Nasal cavity respiratory epithelium epithelial cell of viscerocranial mucosa (primary cell): ENCODE measurements at places on chromosomes 11 and 22. TPM values are rescaled to one million over a fixed set of nuclear protein-coding genes. Genes with fewer than 3 reads are reported as not detected.

Gene OR52E5
- total RNA-seq, result not detected in 2 replicates

Gene TPCN2
- 4.8 and 7.5 TPM in 2 replicates for total RNA-seq

Gene UCP2
- 0.34 and 3.3 TPM in 2 replicates for total RNA-seq

Gene MFNG
- 2.1 and 2.7 TPM in 2 replicates for total RNA-seq

Gene SYCE3
- 0.28 TPM in 1 of 2 replicates, not detected in the other for total RNA-seq

Gene SOX6
- total RNA-seq, result 2.5 and 3.1 TPM in 2 replicates

Gene CHRM1
- total RNA-seq, result not detected in 2 replicates

Gene ZNF195
- total RNA-seq, result 15.7 and 39.2 TPM in 2 replicates

Gene INS
- total RNA-seq, result not detected in 2 replicates

Gene ADAMTS15
- total RNA-seq, result 0.28 TPM in 1 of 2 replicates, not detected in the other

Gene OR52I2
- not detected in 2 replicates for total RNA-seq

Gene CHRM4
- total RNA-seq, result under 0.01 TPM in 1 of 2 replicates, not detected in the other

Gene GDPD4
- total RNA-seq, result not detected in 2 replicates

Gene SLCO2B1
- not detected in 2 replicates for total RNA-seq

Gene SHANK3
- total RNA-seq, result 1.4 and 6.3 TPM in 2 replicates

Gene MICALL1
- total RNA-seq, result 231 and 366 TPM in 2 replicates

Gene OR10A5
- total RNA-seq, result not detected in 2 replicates

Gene E2F8
- total RNA-seq, result under 0.01 and 0.14 TPM in 2 replicates

Gene VSIG10L2
- under 0.01 and 0.14 TPM in 2 replicates for total RNA-seq

Gene CSRP3
- total RNA-seq, result not detected in 2 replicates

Gene DEUP1
- total RNA-seq, result under 0.01 and 0.14 TPM in 2 replicates

Gene ARFGAP3
- 70.7 and 113 TPM in 2 replicates for total RNA-seq

Gene FOLR1
- 4.7 TPM in 1 of 2 replicates, not detected in the other for total RNA-seq

Gene INPP5J
- total RNA-seq, result 0.34 and 1.1 TPM in 2 replicates

Gene OR6A2
- total RNA-seq, result under 0.01 and 0.14 TPM in 2 replicates

Gene GLB1L3
- total RNA-seq, result 1.3 and 3.8 TPM in 2 replicates

Gene TMEM191B
- total RNA-seq, result 0.28 and 0.68 TPM in 2 replicates

Gene OR6T1
- under 0.01 TPM in 1 of 2 replicates, not detected in the other for total RNA-seq

Gene WT1
- 0.50 TPM in 1 of 2 replicates, not detected in the other for total RNA-seq

Gene UCP3
- 0.93 TPM in 1 of 2 replicates, not detected in the other for total RNA-seq

Gene CYP2R1
- total RNA-seq, result 30.4 and 33.3 TPM in 2 replicates

Gene MSANTD4
- total RNA-seq, result 31.1 and 38.1 TPM in 2 replicates

Gene PRPF19
- 38.3 and 76.7 TPM in 2 replicates for total RNA-seq

Gene CHRNA10
- 0.34 and 1.00 TPM in 2 replicates for total RNA-seq

Gene ACR
- total RNA-seq, result under 0.01 and 0.14 TPM in 2 replicates

Gene SPDYC
- total RNA-seq, result not detected in 2 replicates

Gene FADD
- 27.7 and 32.5 TPM in 2 replicates for total RNA-seq

Gene CD248
- 0.68 and 1.2 TPM in 2 replicates for total RNA-seq

Gene DEFB131B
- total RNA-seq, result not detected in 2 replicates

Gene HBD
- not detected in 2 replicates for total RNA-seq

Gene C11orf21
- not detected in 2 replicates for total RNA-seq

Gene OR5B21
- not detected in 2 replicates for total RNA-seq

Gene MYRF
- under 0.01 and 0.93 TPM in 2 replicates for total RNA-seq

Gene CDC42EP2
- 3.8 and 6.0 TPM in 2 replicates for total RNA-seq

Gene SLC7A4
- 0.68 and 5.3 TPM in 2 replicates for total RNA-seq

Gene LMO2
- total RNA-seq, result 0.34 and 0.93 TPM in 2 replicates

Gene OR10D3
- total RNA-seq, result not detected in 2 replicates

Gene OR52M1
- total RNA-seq, result not detected in 2 replicates

Gene DDIAS
- total RNA-seq, result 0.34 and 0.57 TPM in 2 replicates

Gene NLRP6
- not detected in 2 replicates for total RNA-seq

Gene OR5T1
- total RNA-seq, result not detected in 2 replicates

Gene MARK2
- 19.5 and 44.6 TPM in 2 replicates for total RNA-seq

Gene BTBD18
- not detected in 2 replicates for total RNA-seq

Gene CBX7
- total RNA-seq, result 2.4 and 3.9 TPM in 2 replicates

Gene H19
- 2.9 and 3.8 TPM in 2 replicates for total RNA-seq

Gene CCDC87
- under 0.01 and 0.21 TPM in 2 replicates for total RNA-seq
